Stimulated activated CD4-positive, alpha-beta T cell treated with anti-CD3 and anti-CD28 coated beads, Interleukin-1b, Interleukin-23, amount 100 ng/mL, for 24 hours (primary cell): ENCODE measurements at places on chromosomes 13 and 19.
A peak's percentile ranks its signal among the peaks of the same experiment; 100 is the strongest.

- DNase-seq, result peak; percentile 29
Observed at GRCh38 chr13:42574435-42575311, 721 bp downstream of the TNFSF11 start.

- DNase-seq, result no peak
Observed at GRCh38 chr13:51618626-51619025, 34.4 kb downstream of the WDFY2 start.

- DNase-seq, result no peak
Observed at GRCh38 chr13:46334035-46334822, 52.8 kb downstream of the RUBCNL start.

- DNase-seq, result peak; percentile 32
Observed at GRCh38 chr13:74575729-74576125, 441.5 kb upstream of the KLF12 start.

DNA sequence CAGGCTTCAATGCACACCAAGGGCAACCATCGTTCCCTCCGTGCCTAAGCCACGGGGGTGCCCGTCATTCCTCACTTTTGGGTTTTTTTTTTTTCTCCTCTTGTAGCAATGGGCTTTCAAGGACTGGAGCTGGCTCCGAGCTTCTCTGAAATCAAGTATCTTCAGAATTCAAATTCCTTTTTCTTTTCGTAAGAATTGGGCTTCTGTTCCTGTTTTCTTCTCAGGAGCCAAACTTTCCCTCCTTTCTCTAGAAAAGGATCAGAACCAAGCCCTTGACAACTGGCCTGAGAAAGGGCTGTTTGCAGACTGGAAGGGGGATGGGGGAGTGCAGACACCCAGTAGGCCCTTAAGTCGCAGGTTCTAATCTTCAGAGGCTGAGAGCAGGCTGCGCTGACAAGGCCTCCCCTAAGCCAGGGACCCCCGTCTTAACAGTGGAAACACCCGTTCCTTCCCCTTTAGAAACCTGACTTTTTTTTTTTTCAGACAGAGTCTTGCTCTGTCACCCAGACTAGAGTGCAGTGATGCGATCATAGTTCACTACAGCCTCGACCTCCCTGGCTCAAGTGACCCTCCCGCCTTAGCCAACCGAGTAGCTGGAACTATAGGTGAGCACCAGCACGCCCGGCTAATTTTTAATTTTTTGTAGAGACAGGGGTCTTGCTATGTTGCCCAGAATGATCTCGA is 51.6 kb downstream of the RFX2 start:
- no peak for DNase-seq

DNA sequence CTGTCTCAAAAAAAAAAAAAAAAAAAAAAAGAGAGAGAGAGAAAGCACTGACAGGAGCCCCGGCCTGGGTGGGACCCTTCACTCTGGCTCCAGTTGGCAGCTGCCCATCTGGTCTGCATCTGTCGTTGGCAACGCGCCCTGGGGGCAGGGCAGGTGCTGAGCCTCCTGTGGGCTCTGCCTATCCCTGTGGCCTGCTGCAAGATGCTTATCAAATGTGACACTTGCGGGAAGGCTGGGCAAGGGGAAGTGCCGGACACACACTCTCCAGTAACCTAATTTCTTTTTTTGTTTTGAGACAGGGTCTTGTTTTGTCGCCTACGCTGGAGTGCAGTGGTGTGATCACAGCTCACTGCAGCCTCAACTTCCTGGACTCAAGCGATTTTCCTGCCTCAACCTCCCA is 10.7 kb upstream of the KPTN start:
- no peak for DNase-seq

DNA sequence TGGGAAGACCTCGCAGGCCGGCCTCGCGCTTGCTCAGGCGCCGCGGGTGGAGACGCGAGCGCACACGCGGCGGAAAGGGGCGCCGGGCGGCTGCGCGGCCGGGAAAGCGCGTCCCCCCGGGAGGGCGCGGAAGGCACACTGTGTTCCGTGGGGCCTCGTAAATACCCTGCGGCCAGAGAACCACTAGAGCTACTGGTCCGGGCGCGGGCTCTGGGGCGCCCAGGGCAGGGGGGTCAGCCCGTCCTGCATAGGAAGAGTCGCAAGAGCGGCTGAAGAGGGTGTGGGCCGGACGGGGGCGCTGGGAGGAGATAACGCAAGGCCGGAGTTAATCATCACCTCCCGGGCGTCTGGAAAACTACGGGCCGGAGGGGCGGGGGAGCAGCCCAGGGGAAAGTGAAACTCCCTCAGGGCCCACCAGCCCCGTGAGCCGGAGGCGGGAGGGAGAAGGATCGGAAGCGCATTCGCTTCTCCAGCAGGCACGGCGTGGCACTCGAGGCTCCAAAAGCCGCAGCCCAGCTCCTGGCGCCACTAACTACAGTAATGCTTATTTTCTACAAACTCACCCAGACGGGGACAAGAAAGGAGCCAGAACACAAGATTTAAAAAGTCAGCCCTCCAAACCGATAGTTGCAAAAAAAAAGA is 1.1 kb upstream of the WBP4 start:
- peak; percentile 67 for DNase-seq

DNA sequence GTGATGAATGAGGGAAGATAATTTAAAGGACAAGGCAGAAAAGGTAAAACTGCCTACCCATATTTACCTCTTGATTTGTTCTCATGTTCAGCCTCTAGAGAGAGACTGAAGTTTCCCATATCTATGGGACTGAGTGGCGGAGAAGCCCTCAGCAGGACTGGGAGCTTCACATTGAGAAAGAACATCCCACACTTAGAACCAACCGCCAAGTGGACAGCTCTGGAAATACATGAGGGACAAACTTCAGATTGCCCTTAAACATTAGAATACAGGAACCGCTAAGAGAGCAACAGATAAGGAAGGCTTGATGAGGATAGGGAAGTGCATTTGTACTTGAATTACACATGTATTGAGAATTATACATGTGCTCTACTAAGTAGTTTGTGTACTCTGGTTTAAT is 316.0 kb upstream of the MIR17HG start:
- no peak for DNase-seq

DNA sequence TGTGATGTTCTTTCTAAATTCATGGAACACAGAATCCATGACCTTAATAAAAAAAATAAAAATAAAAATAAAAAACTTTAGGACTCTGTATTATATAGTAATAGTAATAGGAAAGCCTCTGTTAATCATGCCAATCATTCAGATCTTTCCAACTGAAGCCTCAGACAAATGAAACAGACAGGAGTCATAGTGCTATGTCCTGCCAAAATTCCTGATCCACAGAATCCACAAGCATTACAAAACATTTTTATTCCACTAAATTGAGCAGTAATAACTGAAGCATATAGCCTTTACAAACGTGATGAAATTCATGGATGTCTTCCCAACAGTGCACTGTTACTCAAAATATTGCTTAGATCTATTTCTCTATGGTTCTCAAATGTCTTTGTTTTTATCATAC is 820.6 kb upstream of the PCDH9 start:
- no peak for DNase-seq

DNA sequence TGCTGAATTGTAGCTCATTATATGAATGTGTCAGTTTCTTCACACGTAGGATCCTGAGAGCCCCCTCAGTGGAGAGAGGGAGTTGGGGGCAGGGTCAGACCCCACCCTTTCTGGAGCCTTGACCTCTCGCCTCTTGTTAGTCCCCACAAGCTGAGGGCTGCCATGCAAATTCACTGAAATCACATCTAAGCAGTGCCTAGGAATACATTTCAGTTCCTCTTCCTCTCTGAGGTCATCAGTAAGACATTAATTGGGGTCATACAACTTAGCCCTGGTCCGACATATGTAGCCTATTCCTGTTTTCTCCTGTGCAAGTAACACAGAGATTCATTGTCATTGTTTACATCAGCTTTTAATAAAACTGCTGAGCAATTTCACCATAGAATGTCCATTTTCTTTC is 30.0 kb downstream of the MYO9B start:
- DNase-seq, result no peak

GRCh38 chr19:38516802-38517201 is 83.3 kb downstream of the RYR1 start:
- DNase-seq, result no peak

DNA sequence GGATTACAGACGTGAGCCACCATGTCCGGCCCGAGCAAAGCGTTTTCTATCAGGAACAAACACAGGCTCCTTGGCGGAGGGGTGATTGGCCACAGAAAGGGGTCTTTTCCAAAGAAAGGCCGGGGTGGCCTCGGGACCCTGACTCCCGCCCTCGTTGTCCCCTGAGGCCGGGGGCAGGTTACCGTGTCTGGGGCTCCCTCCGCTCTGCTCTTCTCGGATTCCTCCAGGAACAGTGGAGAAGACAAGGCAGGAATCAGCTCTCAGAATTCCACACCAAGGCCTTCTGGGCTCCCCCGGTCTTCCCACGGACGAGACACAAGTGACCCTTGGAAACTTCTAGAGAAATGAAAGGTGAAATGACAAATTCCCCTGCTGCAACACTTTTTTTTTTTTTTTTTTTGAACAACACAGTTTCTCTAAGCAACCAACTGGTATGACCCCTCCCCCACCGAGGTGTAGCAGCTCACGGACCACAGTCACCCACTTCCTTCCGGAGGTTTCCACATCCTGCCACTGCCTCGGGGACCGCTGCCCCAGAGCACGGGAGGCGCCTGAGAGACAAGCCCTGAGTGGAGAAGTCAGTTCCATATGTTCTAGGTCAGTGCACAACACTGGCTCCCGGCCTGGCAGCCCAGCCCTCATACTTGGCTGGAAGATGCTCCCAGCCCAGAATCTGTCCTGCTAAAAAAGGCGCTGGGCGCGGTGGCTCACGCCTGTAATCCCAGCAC is 11.0 kb downstream of the MOB3A start:
- DNase-seq, result peak; percentile 80

DNA sequence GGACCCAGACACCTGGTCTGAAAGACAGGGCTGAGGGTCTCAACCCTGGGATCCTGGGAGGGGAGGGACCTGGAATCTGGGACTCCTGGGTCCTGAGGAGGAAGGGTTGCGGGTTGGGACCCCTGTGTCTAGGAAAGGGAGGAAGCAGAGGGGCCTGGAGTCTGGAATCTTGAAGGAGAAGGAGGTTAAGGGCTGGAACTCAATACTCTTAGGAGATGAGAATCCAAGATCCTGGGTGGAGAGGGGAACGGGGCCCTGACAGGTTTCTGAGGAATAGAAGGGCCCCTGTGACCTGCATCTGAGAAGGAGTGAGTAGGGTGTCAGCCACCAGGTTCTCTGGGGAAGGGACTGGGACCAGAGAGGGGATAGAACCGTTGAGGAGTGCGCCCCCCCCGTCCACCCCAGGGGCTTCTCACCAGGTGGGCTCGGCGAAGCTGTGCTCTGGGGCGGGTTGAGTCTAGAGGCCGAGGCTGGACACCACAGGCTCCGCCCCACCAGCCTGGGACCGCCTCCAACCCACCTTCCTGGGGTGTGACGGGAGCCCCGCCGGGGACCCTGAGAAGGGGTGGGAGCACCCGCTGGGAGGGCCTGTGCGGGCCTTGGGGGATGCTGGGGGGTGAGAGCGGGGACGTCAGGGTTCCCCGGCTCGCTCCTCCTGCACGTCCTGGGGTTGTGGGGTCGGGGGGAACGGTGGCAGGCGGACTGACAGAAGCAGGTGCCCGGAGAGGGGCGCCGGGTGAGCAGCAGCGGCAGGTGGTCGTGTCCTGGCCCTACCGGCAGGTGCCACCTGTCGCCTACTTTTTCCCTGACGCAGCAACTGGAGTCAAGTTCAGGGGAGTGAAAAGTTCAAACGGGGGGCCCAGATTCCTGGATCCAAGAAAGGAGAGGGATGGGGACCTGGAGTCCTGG is at the start of gene MAMSTR:
TSS of gene MAMSTR (minus strand) at position 463 of the 909 bp plus-strand sequence. CDS start 694 bp downstream, outside the sequence.
- no peak for DNase-seq

- no peak for DNase-seq
Observed at GRCh38 chr13:66322193-66322740, 907.9 kb downstream of the PCDH9 start.

GRCh38 chr19:50601407-50602088 is 33.3 kb upstream of the LRRC4B start:
- DNase-seq, result no peak

DNA sequence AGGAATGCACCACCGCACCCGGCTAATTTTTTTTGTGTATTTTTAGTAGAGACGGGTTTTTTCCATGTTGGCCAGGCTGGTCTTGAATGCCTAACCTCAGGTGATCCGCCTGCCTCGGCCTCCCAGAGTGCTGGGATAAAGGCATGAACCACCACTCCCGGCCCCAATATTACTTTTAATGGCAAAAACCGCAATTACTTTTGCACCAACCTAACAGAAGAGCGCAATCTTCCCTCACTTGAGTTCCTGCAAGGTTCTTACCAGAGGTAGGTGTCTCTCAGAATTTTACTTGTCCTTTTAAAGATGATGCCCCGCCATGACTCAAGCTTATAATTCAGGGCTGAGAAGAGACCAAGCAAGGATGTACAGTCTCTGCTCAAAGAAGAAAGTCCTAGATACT is 1774.1 kb upstream of the PCDH20 start:
- no peak for DNase-seq
